Nephron progenitor cell (in vitro differentiated cells): ENCODE measurements at places on chromosomes 12 and 14.

- no peak overlapping the region for H3K27ac ChIP-seq
- no peak for DNase-seq
- no peak overlapping the region for H3K4me3 ChIP-seq
- peaks cover 5% of the 10 kb centered on the region for H3K36me3 ChIP-seq
- peaks cover 2% of the 10 kb centered on the region for H3K27me3 ChIP-seq
- peaks cover 42% of the 10 kb centered on the region for H3K4me1 ChIP-seq
Measured at GRCh38 chr14:79544698-79545070, 666.6 kb downstream of the DIO2 start.

DNA sequence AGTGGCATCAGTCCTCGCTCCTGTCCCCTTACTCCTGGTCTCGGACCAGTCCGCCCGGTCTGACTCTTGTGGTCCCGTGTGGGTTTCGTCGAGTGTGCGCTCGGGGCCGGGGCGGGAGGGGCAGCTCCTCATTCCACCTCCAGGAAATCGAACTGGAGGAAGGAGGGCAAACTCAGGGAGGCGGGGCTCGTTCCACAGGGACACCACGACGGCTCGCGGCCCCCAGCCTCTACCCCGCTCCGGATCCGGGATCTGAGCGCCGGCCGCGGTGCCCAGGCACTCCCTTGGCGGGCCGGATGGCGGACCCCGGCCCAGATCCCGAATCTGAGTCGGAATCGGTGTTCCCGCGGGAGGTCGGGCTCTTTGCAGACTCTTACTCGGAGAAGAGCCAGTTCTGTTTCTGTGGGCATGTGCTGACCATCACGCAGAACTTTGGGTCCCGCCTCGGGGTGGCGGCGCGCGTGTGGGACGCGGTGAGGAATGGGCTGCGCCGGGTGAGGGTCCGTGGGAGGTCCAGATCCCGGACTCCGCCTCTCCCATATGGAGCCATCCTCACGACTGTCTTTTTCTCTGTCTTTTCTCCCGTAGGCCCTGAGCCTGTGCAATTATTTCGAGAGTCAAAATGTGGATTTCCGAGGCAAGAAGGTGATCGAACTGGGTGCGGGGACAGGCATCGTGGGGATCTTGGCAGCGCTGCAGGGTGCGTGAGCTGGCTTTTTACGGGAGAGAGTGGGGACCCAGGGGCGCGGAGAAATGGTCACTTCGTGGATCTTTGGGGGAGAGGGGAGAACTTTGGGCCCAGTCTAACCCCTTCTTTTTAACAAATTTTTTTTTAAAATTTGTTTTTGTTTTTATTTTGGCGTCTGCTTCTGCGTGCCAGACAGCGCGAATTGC is at the start of gene EEF1AKMT3:
Gene EEF1AKMT3, plus strand, starts transcription at position 186 of the 894 bp plus-strand sequence. Its CDS starts 111 bp downstream, at position 297.
- peak; percentile 69 for DNase-seq
- peak within 1 kb of the TSS; percentile 99 for H3K4me3 ChIP-seq
- H3K27ac ChIP-seq, result peak within 1 kb of the TSS; percentile 100
- peaks cover 30% of the 10 kb centered on the region for H3K4me1 ChIP-seq
- H3K36me3 ChIP-seq, result peaks cover 43% of the 10 kb centered on the region

DNA sequence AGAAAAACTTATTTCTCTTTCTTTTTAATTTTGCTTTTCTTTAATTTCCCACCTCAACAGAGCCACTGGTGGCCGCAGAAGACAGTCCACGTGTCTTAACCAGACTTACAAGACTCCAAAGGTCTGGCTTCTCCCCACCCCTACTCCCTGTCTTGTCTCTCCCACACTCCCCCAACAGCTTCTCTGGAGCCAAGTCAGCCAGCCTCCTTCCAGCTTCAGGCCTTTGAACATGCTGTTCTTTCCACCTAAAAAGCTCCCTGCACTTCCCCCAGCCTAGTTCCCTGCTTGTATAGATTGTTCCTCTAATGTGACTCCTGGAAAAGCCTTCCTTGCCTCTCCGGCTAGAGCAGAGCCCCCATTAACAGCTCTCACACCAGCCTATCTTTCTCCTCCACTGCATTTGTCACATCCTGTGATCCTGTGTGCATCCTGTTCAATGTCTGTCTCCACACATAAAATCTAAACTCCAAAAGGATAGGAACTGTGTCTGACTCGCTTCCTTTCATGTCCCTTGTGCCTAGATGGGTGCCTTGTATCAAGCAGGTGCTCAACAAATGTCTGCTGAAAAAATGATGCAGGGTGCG is 7.8 kb upstream of the DYNLL1 start:
- peaks cover 16% of the 10 kb centered on the region for H3K4me1 ChIP-seq
- peaks cover 11% of the 10 kb centered on the region for H3K36me3 ChIP-seq
- H3K27ac ChIP-seq, result peak overlapping the region; percentile 76
- H3K27me3 ChIP-seq, result peaks cover 3% of the 10 kb centered on the region

- H3K27ac ChIP-seq, result no peak overlapping the region
- DNase-seq, result no peak
- H3K4me1 ChIP-seq, result peaks cover 5% of the 10 kb centered on the region
- peaks cover 6% of the 10 kb centered on the region for H3K27me3 ChIP-seq
- H3K36me3 ChIP-seq, result no peaks in the 10 kb centered on the region
Measured at GRCh38 chr12:128908254-128908653, 55.0 kb downstream of the GLT1D1 start.

DNA sequence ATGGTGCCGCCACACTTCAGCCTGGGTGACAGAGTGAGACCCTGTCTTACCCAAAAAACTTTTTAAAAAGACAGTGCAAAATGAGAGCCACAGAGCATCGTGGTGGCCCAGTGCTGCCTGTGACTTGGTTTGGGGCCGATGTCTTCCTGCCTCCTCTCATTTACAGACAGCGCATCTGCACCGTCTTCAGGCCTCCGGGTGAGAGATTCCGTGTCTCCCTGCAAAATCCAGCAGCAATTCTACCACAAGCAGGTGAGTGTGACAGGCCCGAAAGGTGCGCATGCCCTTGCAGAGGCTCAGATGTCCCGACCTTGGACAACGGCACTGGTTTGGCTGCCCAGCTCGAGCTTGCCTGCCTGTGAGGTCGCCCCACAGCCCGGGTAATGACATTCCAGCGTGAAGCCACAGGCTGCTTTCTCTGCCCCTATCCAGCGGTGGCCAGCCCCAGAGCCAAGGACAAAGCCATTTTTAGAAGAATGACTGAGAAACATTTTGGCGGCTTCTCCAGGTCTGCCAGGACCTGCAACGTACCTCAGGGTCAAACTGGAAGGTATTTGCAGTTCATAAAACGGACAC is 70.3 kb upstream of the RFLNA start:
- H3K4me1 ChIP-seq, result peaks cover 8% of the 10 kb centered on the region
- no peak overlapping the region for H3K4me3 ChIP-seq
- peaks cover 8% of the 10 kb centered on the region for H3K36me3 ChIP-seq
- peaks cover 4% of the 10 kb centered on the region for H3K27me3 ChIP-seq
- DNase-seq, result no peak
- H3K27ac ChIP-seq, result no peak overlapping the region

DNA sequence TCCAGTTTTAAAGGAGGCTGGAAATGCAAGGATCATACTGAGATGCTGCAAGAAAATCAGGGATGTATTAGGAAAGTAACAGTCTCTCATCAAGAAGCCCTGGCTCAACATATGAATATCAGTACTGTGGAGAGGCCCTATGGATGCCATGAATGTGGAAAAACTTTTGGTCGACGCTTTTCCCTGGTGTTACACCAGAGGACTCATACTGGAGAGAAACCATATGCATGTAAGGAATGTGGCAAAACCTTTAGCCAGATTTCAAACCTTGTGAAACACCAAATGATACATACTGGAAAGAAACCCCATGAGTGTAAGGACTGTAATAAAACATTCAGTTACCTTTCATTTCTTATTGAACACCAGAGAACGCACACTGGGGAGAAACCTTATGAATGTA is 24.5 kb downstream of the ZNF891 start:
- H3K4me1 ChIP-seq, result no peaks in the 10 kb centered on the region
- no peaks in the 10 kb centered on the region for H3K27me3 ChIP-seq
- no peak overlapping the region for H3K4me3 ChIP-seq

DNA sequence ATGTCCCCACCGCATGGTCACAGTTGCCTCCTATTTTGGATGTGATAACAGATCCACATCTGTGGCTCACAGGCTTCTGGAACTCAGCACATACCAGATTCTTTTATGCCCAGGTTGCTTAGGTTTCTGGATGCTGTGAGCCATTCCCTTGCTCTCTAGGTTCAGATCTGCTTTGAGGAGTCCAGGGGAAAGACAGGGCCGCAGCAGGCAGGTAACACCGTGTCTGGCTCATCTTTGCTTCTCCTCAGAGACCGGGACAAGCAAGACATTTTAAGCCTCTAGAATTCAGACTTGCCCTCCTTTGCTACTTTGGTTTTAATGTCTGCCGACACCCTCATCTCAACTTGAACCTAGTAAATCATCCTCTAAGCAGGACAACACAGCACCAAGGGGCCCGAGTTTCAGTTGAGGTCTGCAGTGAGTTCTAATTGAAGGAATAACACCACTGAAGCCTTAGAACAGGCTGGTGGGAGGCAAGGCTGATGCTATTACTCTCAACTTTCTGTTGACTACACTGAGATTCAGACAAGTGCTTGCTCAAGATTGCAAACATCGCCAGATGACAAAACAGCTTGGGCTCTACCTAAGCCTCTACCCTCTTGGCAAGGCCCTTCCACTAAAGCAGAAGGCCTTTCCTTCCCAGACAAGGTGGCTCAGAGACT is 55.3 kb downstream of the MDM2 start:
- no peaks in the 10 kb centered on the region for H3K27me3 ChIP-seq
- H3K36me3 ChIP-seq, result no peaks in the 10 kb centered on the region
- H3K4me3 ChIP-seq, result no peak overlapping the region
